ENCODE measurements at places on chromosomes 7 and 10.

DNA sequence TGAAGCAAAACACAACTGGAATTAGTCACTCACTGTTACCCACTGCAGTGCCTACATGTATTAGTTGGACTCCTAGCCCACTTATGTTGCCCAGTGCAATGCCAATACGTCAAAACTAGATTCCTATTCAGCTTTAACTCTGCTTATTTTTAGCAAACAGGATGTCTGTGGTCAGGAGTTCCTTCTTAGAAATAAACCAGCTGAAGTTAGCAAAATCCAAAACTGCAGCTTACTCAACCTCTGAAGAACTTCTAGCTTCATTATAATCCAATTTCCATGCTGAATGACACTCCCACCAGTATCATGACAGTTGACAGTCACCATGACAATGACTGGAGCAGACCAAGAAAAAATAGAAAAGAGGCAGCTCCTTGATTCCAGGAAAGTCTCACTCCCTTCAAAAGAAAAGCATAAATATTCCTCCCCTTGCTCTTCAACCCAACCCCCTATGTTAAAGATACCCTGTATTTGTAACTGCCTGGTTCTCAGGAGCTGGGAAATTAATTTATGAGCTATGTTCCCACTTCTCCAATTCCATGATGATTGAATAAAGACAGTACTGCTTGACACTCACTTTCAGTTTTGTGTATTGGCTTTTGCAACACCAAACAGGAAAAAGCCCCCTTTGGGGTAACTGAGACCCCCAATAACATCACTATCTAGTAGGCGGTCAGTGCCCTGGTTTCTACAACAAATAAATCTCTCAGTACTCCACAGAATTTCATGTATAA is 327.4 kb downstream of the SORCS1 start:
- no peak for DNase-seq

- peak; percentile 57 for DNase-seq
These were observed 8.7 kb upstream of the ASB4 start for GRCh38 chr7:95476904-95477594.

- DNase-seq: no peak
These were observed 150.2 kb downstream of the VPS50 start for GRCh38 chr7:93382362-93382761.

GRCh38 chr7:84204655-84205054 is 10.1 kb upstream of the SEMA3A start:
- DNase-seq: no peak
